SK-N-DZ (cell line): ENCODE measurements at places on chromosomes 7 and 10.

- no peak for DNase-seq
These were observed 45.1 kb downstream of the RNLS start for GRCh38 chr10:88538048-88538447.

GRCh38 chr7:114095885-114096284 lies 177.1 kb upstream of the PPP1R3A start:
- no peak for DNase-seq

DNA sequence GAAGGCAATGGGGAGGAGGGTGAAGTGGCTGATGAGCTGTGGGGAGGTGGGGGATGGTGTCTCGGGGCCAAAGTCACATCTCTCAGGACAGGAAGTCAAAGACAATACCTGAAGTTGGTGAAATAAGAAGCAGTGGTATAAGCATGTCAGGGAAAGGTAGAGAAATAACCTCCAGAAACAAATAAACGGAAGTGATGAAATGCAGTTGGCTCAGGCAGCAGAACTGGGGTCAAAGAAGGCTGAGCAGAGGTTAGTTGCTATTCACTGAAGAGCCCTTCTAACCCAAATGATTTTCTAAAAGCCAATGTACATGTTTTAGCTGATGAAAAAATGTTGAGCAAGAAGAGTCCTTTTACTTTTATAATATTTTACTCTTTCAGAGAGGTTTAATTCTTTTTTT lies 78.6 kb upstream of the ADRB1 start:
- no peak for DNase-seq

DNA sequence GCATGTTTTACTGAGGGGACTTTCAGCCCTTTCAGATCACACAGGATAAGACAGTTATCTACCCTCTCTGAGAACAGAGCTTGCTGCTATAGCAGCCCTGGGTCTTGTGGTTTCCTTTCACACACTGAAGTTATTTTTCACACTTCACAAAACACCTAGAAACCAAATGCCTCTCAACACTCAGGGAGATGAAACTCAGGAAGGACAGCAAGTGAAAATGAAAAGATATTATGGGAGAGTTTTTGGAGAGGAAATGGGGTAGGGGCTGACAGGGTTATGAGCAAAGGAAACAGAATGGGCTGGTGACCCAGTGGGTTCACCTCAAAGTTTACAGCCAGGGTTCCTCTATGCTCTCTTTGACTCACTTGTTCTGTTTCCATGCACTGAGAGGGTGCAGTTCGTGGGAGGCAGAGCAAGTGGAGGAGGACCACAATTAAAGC lies 17.0 kb upstream of the GIMAP2 start:
- DNase-seq = no peak

DNA sequence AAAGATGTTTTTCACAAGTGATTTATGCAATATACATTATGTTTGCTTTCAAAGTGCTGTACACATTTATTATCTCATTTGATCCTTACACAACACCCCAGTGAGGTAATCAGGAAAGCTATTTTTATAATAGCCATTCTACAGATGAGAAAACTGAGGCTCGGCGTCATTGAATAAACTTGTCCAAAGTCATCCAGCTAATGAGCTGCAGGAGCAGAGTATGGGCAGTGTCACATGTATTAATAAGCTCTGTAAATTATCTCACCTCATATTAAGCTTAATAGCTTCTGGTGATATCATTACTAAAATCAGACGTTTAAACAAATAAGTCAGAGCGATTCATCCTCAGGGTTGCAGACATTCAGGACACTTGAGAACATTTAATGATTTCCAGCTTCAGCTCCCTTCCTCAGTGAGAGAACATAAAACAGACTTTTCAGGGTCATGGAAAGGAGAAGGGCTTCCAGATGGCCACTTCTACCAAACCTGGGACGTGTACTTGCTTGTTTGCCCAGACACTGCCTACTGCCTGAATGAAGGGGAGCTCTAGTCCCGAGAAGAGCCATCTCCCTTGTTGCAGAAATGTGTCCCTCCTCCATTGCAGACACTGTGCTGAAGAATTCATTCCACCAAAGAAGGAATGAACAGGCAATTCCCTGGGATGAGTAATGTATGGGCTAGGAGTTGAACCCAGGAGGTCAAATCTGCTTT lies 20.5 kb upstream of the FZD1 start:
- DNase-seq = no peak

DNA sequence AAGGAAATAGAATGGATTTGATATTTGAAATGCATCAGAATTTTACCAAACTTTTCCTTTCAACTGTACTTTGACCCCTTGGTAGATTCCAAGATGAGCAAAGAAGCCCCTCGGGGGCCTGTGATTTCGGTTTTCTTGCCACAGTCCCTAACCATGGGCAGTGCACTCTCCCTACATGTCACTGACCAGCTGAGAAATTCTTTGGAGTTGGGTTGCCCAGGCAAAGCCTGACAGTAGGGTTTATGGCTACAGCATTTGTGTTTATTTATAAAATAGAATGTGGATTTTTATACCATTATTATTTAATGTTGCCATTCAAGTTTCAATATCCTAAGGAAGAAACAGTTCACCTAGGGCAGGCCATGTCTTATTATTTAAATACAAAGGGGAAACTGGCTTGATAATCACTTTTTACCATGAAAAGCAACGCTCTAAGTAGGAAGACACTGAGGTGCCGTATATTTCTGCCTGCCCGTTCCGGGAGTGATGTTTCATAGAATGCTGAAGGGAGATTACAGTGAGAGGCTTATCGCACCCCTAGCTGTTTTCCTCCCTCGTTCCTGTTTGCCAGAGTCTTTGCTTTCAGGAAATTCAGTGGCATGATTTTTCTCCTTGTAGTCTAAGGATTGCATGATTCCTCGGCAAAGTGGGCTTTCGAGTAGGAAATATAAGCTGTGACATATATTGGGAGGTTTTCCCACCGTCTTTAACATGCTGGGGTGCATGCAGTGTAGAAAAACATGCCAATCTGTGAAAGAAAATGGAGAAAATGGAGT lies 35.8 kb downstream of the WIPF3 start:
- DNase-seq = no peak
